COLO829 (cell line): ENCODE measurements at places on chromosomes 16 and 17.
A peak's percentile ranks its signal among the peaks of the same experiment; 100 is the strongest.

DNA sequence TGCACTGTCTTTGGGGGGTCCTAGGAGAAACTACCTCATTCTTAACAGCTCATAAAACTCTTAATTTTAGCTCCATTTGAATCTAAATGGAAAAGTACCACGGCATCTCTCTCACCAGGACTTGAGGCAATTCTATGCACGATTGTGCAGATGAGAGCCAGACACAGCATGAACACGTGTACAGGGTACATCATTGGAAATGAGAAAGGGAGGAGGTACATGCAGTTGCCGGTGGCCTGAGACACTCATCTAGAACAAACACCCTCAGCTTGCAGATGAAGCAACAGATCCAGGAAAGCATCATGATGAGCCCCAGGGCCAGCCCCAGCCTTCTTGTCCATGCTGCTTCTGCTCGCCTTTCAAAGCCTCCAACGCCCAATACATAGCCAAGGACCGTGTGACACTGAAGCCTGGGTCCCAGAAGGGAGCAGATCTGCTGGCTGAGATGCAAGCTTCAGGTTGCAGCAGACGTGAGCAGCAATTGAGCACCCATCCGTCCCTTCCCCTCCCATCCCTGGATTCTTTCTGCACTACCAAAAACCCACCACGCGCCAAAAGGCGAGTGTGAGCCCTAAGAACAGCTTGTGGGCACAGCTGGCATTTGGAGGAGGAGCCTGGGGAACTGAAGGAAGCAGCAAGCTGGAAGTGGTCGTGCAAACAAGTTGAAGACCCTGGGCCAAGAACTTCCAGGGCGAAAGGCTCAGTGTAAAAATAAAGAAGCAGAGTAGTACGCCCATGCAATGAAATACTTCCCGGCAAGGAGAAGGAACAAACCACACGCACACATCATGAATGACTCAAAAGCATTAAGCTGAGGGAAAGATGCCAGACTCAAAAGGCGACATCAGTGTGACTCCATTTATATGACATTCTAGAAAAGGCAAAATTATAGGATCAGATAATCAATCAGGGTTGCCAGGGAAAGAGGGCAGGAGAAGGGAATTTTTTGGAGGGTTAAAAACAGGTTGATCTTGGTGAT, 7.3 kb upstream of the RCVRN start:
- DNase-seq, result no peak

- no peak for DNase-seq
Measured at GRCh38 chr16:88936556-88937205, 40.3 kb downstream of the CBFA2T3 start.

- peak; percentile 27 for DNase-seq
Measured at GRCh38 chr17:52604105-52604504, 445.6 kb upstream of the CA10 start.

GRCh38 chr17:36928471-36929345, 8.6 kb upstream of the LHX1 start:
- no peak for DNase-seq

- no peak for DNase-seq
Measured at GRCh38 chr17:74999523-74999922, 12.1 kb downstream of the CDR2L start.

- no peak for DNase-seq
Measured at GRCh38 chr17:66306446-66306845, 4.0 kb downstream of the PRKCA start.

- DNase-seq, result no peak
Measured at GRCh38 chr16:10827691-10828341, 9.2 kb upstream of the TVP23A start.
